ENCODE measurements at places on chromosomes 3 and 15. TPM values are rescaled to one million over a fixed set of nuclear protein-coding genes. Genes with fewer than 3 reads are reported as not detected.

- no peak for DNase-seq
Measured at GRCh38 chr15:70057931-70058641, 39.6 kb downstream of the TLE3 start.

GRCh38 chr3:84958495-84959469, at the start of gene CADM2:
Gene CADM2, plus strand, starts transcription at chr3:84958989.
- peak; percentile 86 for DNase-seq

DNA sequence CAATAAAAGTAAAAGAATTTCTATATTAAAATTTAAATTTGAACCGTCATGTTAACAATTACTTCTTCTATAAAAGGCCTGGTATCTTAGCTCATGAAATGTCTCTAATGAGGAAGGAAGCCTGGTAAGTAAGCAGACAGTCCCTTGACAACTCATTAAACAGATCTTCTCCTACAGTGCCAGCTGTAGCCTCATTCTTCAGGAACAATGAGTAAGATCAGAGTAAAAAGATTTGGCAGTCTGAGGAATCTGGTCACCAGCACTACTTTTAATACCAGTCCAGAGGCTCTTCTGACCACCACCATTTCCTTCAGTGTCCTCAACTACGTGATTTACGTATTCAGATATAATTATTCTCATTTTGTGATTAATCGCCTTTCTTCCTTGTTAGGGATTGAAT, 955.0 kb upstream of the ALCAM start:
- peak; percentile 6 for DNase-seq

- no peak for DNase-seq
Measured at GRCh38 chr3:152626226-152626625, 208.7 kb upstream of the P2RY1 start.

- DNase-seq, result peak; percentile 58
Measured at GRCh38 chr3:188627652-188628051, 473.7 kb downstream of the LPP start.

- peak; percentile 75 for DNase-seq
Measured at GRCh38 chr15:96428742-96429141, 98.2 kb downstream of the NR2F2 start.

The TMEM41A gene
- 22.5 TPM for total RNA-seq
